ENCODE measurements at places on chromosomes 12 and 14. TPM values are rescaled to one million over a fixed set of nuclear protein-coding genes. Genes with fewer than 3 reads are reported as not detected.

- no peaks in the 10 kb centered on the region for H3K27me3 ChIP-seq
- H3K36me3 ChIP-seq = no peaks in the 10 kb centered on the region
- no peak overlapping the region for H3K4me3 ChIP-seq
- peak overlapping the region; percentile 17 for H3K27ac ChIP-seq
These were observed 22.6 kb downstream of the PRKCH start for GRCh38 chr14:61343991-61344405.

GRCh38 chr12:110102255-110102654 is 21.9 kb upstream of the IFT81 start:
- no peak overlapping the region for H3K4me3 ChIP-seq
- DNase-seq = no peak

DNA sequence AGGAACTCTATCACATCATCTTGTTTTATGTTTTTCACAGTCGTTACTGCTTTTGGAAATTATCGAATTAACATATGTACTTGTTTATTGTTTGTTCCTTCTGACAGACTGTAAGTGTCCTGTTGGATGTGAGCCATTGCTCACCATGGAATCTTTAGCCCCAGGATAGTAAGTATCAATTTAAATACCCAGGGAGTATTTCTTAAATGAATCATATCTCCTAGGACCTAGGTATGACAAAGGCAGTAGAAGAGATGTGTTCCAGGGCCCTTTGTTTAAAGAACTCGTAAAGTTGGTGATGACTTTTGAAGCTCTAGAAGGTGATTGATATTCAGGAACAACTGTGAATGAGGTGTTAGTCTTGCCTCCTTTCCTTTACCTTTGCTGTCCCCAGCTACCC is 30.3 kb upstream of the STRAP start:
- H3K27ac ChIP-seq = no peak overlapping the region
- DNase-seq = no peak
- no peak overlapping the region for H3K4me3 ChIP-seq
- no peaks in the 10 kb centered on the region for H3K27me3 ChIP-seq
- no peaks in the 10 kb centered on the region for H3K36me3 ChIP-seq
- no peaks in the 10 kb centered on the region for H3K4me1 ChIP-seq

GRCh38 chr14:96040828-96041371 is 1.7 kb downstream of the C14orf132 start:
- H3K4me1 ChIP-seq = peaks cover 3% of the 10 kb centered on the region
- H3K4me3 ChIP-seq = no peak overlapping the region
- no peak overlapping the region for H3K27ac ChIP-seq
- peaks cover 25% of the 10 kb centered on the region for H3K27me3 ChIP-seq

- H3K4me3 ChIP-seq = no peak overlapping the region
- peaks cover 16% of the 10 kb centered on the region for H3K4me1 ChIP-seq
- H3K27me3 ChIP-seq = no peaks in the 10 kb centered on the region
- no peak for DNase-seq
- no peaks in the 10 kb centered on the region for H3K36me3 ChIP-seq
These were observed 7.6 kb downstream of the TECPR2 start for GRCh38 chr14:102370305-102370809.

DNA sequence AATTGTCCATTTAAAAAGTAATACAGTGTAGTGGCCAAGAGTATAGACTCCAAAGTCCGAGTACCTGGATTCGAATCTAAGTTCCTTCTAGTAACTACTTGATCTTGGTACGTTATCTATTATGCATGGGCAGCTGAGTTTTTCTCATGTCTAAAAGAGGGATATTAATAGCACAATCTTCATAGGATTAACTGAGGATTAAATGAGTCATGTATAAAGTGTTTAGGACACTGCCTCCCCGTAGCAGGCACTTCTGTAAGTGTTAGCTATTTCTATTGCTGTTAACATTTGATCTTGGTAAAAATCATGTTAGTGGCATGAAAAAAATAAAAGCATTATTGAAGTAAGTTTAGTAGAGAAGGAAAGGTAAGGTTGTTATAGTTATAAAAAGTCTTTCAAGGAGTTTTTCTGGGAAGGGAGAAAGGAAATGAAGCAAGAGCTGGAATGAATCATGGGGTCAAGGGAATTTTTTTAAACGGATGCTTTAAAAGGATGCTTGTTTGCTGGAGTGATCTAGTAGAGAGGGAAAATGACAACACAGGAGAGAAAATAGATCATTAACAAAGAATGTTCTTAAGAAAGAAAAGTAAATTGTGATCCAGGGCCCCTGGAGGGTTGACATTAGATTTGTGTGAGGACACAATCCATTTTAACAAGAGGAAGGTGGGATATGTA is 502.2 kb upstream of the USP15 start:
- no peak for DNase-seq
- H3K4me3 ChIP-seq = no peak overlapping the region
- no peak overlapping the region for H3K27ac ChIP-seq
- no peaks in the 10 kb centered on the region for H3K36me3 ChIP-seq

GRCh38 chr12:14126692-14127091 is 145.3 kb upstream of the GRIN2B start:
- no peak overlapping the region for H3K4me3 ChIP-seq
- no peaks in the 10 kb centered on the region for H3K27me3 ChIP-seq
- H3K36me3 ChIP-seq = no peaks in the 10 kb centered on the region
- no peak overlapping the region for H3K27ac ChIP-seq
- no peaks in the 10 kb centered on the region for H3K4me1 ChIP-seq
- DNase-seq = no peak

The CD163 gene
- 51.3 TPM for total RNA-seq

The TTC9 gene
- 2.9 TPM for total RNA-seq

All from heart right ventricle (tissue), 16 donors.